ENCODE measurements at places on chromosomes 3 and 15.

DNA sequence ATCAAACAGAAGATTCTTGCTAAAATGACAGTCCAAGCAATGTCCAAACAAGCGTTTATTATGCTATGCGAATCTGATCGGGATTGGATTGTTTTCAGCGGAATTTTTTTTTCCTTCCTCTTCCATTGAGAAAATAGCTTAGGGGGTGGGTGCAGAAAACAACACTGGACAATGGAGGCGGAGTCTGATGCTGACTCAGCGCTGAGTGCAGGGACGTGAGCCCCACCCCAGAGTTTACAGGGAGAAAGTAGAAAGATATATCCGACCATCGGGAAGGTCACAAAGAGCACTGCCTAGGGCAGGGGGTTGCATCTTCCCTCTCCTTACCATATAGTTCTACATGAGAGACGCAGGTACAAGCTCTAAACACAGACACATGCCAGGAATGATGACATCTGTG, 117.0 kb downstream of the FOXP1 start:
- no peak for DNase-seq

DNA sequence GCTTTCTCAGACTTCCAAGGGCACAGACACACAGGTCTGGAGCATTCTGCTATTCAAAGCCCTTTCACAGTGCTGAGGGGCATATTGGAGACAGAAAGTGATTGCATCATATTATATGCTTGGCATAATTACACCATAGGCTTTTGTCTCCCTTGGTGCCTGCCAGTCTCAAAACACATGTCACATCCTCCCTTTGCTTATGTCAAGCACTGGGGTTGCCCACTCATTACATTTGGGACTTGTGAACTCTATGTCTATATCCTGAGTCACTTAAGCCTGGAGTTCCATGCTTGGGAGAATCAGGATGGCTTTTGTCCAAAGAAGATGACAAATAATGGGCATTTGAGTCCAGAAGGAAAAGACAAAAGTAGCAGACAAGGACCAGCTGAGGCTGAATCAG, 12.3 kb upstream of the PDZRN3 start:
- DNase-seq = no peak

- no peak for DNase-seq
Measured at GRCh38 chr15:92074646-92075045, 221.1 kb downstream of the SLCO3A1 start.

GRCh38 chr3:145118303-145118702, 1042.7 kb downstream of the PLOD2 start:
- DNase-seq = no peak

GRCh38 chr15:48627260-48627940, 18.1 kb downstream of the FBN1 start:
- no peak for DNase-seq

- DNase-seq = no peak
Measured at GRCh38 chr15:67050062-67050461, 15.3 kb upstream of the SMAD3 start.

- no peak for DNase-seq
Measured at GRCh38 chr3:47365213-47366153, 15.3 kb upstream of the PTPN23 start.

DNA sequence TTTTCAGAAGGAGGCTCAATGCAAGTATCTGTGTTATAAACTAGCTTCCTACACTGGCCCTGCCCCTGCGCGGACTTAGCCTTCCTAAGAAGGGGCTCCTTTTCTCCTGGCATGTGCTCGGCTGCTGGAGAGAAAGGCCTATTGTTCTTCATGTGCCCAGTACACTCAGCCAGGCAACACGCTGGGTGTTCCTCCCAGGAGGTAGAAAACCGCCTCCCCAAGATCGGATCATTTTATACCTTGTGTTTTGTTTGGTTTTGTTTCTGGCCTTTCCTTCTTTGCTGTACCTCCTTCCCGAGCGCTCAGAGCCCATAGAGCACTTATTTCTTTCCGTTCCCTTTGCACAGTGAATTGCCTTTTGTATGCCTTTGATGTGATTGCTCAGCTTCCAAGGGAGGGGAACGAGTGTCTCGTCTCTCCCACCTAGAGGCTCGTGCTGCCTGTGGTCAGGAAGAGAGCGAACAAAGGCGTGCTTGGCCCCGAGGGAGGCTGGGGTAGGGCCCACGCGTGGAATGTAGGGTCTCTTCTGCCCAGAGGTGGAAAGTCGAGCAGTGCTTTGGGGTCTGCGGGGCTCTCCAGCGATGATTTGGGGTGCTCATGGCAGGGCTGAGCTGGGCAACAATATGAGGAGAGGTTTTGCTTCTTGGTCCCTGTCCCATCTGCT, 30.0 kb downstream of the CCNL1 start:
- DNase-seq = no peak

DNA sequence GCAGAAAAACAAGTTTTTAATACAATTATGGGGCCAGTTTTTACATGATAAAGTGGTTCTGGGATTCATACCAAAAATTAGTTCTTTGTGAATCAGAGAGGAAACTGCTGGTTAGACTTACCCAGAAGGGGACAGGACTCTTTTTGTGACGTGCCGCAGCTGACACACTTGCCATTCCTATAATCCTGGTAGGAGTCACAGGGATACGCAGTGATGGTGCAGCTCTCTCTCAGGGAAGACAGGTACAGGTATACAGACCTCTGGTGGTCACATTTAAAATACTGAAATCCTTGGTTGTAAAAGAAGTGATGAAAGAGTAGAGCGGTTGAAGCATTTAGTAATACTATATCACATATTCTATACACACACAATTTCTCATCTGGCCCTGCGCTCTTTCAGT, 20.2 kb upstream of the TMEM41A start:
- DNase-seq = no peak

GRCh38 chr3:137108699-137109440, 151.1 kb downstream of the IL20RB start:
- DNase-seq = no peak

DNA sequence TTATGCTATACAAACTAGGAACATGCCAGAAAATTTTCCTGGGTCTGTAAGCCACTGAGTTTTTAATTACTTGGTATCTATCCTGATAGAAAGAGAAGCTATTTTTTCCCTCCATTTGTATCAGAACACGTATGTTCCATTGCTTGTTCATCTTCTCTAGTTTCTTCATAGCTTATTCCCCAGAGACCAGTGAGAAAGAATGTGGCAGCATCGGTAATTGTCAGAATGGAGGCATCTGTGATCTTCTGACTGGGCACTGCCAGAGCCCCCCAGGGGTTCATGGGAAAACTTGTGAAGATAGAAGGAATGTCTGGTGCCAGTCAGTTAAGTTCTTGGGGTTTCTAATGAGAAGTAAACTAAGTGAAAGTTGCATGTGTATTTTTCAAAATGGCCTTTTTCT, 720.2 kb upstream of the GOLIM4 start:
- DNase-seq = no peak

DNA sequence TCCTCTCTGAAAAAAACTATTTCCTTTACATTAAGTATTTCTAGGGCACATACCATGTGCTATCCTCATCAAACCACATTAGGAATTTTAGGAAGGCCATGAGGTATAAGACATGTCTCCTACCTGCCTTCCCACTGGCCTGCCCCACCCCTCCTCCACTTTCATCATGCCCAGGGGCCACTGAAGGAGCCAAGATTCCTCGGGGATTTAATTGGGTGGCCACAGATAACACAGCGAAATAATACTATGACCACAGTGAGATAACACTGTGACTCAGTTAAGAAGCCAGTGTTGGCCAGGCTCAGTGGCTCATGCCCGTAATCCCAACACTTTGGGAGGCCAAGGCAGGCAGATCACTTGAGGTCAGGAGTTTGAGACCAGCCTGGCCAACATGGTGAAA, 9.8 kb upstream of the BMF start:
- DNase-seq = no peak

GRCh38 chr3:132926098-132926497, 112.1 kb upstream of the TMEM108 start:
- no peak for DNase-seq

- DNase-seq = peak; percentile 12
Measured at GRCh38 chr15:73897441-73898261, 24.3 kb downstream of the TBC1D21 start.

DNA sequence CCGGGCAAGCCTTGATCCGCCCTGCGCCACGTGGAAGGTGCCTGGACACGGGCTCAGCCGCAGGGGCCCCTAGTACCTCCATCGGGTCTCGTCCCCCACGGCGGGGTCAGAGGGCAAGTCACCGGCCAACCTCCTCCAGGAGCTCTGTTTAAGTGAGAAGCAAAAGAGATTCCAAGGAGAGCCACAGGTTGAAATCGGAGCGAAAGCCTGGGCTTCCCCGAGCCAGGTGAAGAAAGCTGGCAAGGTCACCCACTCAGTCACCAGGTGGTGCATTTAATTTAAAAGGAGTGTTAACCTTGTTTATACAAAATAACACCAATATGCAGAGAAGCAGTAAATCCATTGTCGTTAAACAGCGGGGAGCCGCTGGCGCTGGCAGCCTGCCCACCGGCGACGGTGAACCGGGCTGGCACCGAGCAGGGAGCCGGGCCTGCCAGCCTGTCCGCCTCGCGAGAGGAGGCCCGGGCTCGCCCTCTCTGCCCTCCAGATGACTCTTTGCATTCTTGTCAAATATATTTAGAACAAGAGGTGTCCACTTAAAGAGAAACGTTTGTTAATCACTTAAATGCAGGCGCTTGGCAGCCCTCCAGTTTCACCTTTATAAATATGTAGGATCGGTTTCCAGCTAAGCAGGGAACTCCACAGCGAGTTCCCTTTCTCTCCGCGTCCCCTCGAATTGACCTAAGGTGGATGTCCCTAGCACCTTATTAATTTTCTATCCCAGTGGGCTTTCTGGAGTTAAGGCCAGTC, 277.3 kb upstream of the NR2F2 start:
- no peak for DNase-seq

DNA sequence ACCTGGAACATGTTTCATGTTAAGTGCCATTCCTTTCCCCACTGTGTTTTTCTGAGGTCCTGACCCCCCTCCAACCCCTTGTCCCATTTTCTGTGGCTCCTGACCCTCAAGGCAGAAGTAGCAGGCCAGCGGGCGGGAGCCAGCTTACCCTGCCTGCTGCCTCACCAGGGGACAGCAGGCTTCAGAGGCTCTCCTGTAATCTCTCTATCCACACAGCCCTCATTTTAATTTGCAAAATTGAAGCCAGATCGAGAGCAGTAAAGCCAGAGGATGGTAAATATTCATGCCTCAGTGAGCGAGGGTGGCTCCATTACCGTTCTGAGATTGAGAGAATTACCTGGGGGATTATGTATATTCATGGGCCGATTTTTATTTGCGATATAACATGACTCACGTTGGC, 147.6 kb downstream of the DNAJB8 start:
- no peak for DNase-seq
